ENCODE measurements at places on chromosomes 2 and 18. TPM values are rescaled to one million over a fixed set of nuclear protein-coding genes. Genes with fewer than 3 reads are reported as not detected.

The TXNDC9 gene
- 48.7 TPM for total RNA-seq

DNA sequence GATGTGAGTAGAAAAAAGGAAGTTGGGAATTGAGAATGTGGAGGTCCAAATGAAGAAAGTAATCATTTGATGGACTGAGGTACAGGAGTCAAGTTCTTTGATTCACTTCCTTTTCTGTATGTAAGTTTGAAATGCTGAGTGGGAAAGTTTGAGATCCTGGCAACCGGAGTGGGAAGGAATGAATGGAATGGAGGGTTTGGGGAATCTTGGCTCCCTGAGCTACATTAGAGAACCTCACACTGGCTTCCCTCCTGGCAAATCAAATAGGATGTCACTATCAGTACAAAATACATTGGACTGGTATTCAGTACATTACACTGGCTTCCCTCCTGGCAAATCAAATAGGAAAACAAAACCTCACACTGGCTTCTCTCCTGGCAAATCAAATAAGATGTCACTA, 9.8 kb upstream of the RNF138 start:
- no peak overlapping the region for H3K4me3 ChIP-seq
- H3K27me3 ChIP-seq, result no peaks in the 10 kb centered on the region
- H3K36me3 ChIP-seq, result no peaks in the 10 kb centered on the region
- H3K27ac ChIP-seq, result no peak overlapping the region

DNA sequence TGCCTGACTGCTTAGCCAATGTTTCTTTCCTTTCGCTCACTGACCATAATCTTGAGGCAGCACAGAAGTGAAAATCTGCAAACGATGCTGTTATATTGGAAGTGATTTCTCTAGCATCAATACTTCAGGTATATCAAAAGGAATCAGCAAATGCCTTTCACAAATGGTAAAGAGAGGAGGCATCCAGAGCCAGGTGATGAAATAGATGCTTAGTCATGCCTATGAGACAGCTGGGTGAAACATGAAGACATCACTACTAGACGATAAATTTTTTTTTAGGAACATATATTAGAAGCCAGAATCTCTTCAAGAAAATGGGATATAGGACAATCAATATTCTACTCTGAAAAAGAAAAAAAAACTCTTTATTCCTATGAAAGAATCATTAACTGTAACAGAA, 249.2 kb upstream of the SLC39A10 start:
- no peaks in the 10 kb centered on the region for H3K4me1 ChIP-seq
- H3K27me3 ChIP-seq, result no peaks in the 10 kb centered on the region
- no peak for DNase-seq
- no peak overlapping the region for H3K4me3 ChIP-seq
- H3K36me3 ChIP-seq, result no peaks in the 10 kb centered on the region
- H3K27ac ChIP-seq, result no peak overlapping the region

DNA sequence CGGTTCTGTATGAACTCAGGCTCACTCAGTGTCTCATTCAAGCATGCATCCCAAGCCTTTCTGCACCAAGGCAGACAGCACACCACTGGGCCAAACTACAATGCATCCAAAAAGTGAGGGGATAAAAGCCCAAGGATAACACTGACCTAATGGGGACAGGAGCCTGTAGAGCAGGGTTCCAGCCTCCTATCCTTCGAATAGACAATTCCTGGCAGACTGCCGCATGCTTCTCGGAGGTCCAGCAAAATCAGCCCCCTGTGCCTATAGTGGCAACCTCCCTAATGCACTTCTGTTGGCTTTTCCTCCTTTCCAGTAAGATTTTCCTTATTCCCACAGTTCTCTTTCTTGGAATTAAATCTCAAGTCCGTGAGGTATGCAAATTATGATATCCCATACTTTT, 44.8 kb upstream of the CAVIN2 start:
- no peak for DNase-seq
- no peaks in the 10 kb centered on the region for H3K36me3 ChIP-seq
- no peak overlapping the region for H3K27ac ChIP-seq

- H3K36me3 ChIP-seq, result no peaks in the 10 kb centered on the region
- no peak for DNase-seq
- no peaks in the 10 kb centered on the region for H3K27me3 ChIP-seq
- H3K4me1 ChIP-seq, result no peaks in the 10 kb centered on the region
- H3K27ac ChIP-seq, result no peak overlapping the region
Measured at GRCh38 chr18:42850174-42851083, 265.1 kb downstream of the RIT2 start.
